Caco-2 (cell line): ENCODE measurements at places on chromosomes 16 and 17. TPM values are rescaled to one million over a fixed set of nuclear protein-coding genes. Genes with fewer than 3 reads are reported as not detected.

The SBK1 gene
- total RNA-seq, result 5.5 and 6.7 TPM in 2 replicates

The KRTAP9-1 gene
- not detected in 2 replicates for total RNA-seq

The PITPNM3 gene
- total RNA-seq, result 0.32 and 0.50 TPM in 2 replicates

The UBALD1 gene
- total RNA-seq, result 32.4 and 36.2 TPM in 2 replicates

The ZNF469 gene
- total RNA-seq, result 0.07 and 0.12 TPM in 2 replicates

The GNGT2 gene
- total RNA-seq, result not detected in 2 replicates

The MNT gene
- 24.4 and 25.8 TPM in 2 replicates for total RNA-seq

The SYNGR3 gene
- total RNA-seq, result 2.9 and 3.3 TPM in 2 replicates

The RRAD gene
- total RNA-seq, result 0.53 and 1.1 TPM in 2 replicates

The HEATR9 gene
- not detected in 2 replicates for total RNA-seq

The PRSS53 gene
- 1.8 and 2.1 TPM in 2 replicates for total RNA-seq

The CRHR1 gene
- total RNA-seq, result not detected in 2 replicates

The KRT28 gene
- not detected in 2 replicates for total RNA-seq

The CCL22 gene
- 0.44 and 0.68 TPM in 2 replicates for total RNA-seq

The SRL gene
- not detected in 2 replicates for total RNA-seq

The NKD1 gene
- total RNA-seq, result 37.9 and 54.9 TPM in 2 replicates

The C16orf96 gene
- total RNA-seq, result 0.11 and 0.19 TPM in 2 replicates

The HLF gene
- total RNA-seq, result 17.3 and 19.8 TPM in 2 replicates

The POLG2 gene
- 28.9 and 32.9 TPM in 2 replicates for total RNA-seq

The BAIAP3 gene
- total RNA-seq, result 4.2 and 5.0 TPM in 2 replicates

The BCL6B gene
- not detected in 2 replicates for total RNA-seq

The PLLP gene
- 53.0 and 54.0 TPM in 2 replicates for total RNA-seq

The SLC13A5 gene
- total RNA-seq, result 0.11 TPM in 1 of 2 replicates, not detected in the other

The CDH5 gene
- total RNA-seq, result 0.25 and 0.26 TPM in 2 replicates

The CTRB1 gene
- not detected in 2 replicates for total RNA-seq

The SNX20 gene
- total RNA-seq, result not detected in 2 replicates

The ARL6IP1 gene
- total RNA-seq, result 193 and 207 TPM in 2 replicates

The PGS1 gene
- total RNA-seq, result 54.1 and 55.2 TPM in 2 replicates

The NEURL4 gene
- total RNA-seq, result 29.5 and 31.1 TPM in 2 replicates

The HEXIM1 gene
- total RNA-seq, result 71.0 and 78.0 TPM in 2 replicates

The CES3 gene
- total RNA-seq, result 0.79 and 0.95 TPM in 2 replicates

The KRTAP2-1 gene
- total RNA-seq, result not detected in 2 replicates

The ZNF267 gene
- total RNA-seq, result 25.5 and 25.8 TPM in 2 replicates

The PDILT gene
- total RNA-seq, result not detected in 2 replicates

The KRT23 gene
- total RNA-seq, result 43.6 and 47.1 TPM in 2 replicates

The SPEM2 gene
- total RNA-seq, result not detected in 2 replicates

The SALL1 gene
- total RNA-seq, result not detected in 2 replicates

The TPPP3 gene
- total RNA-seq, result 0.39 and 0.56 TPM in 2 replicates

The TBC1D3E gene
- not detected in 2 replicates for total RNA-seq

The NEK8 gene
- total RNA-seq, result 11.0 and 13.4 TPM in 2 replicates

The WSCD1 gene
- not detected in 2 replicates for total RNA-seq

The UMOD gene
- total RNA-seq, result not detected in 2 replicates

The BBS2 gene
- total RNA-seq, result 25.6 and 27.7 TPM in 2 replicates

The TBC1D24 gene
- 20.8 and 22.6 TPM in 2 replicates for total RNA-seq

The OR1F1 gene
- not detected in 2 replicates for total RNA-seq

The CD300A gene
- total RNA-seq, result not detected in 2 replicates

The ANKRD40CL gene
- total RNA-seq, result 11.2 and 11.4 TPM in 2 replicates

The DCTPP1 gene
- total RNA-seq, result 51.1 and 53.2 TPM in 2 replicates

The TBC1D3K gene
- total RNA-seq, result not detected in 2 replicates

The CNTD1 gene
- 1.7 and 2.2 TPM in 2 replicates for total RNA-seq

The ABCC11 gene
- 0.21 and 0.34 TPM in 2 replicates for total RNA-seq

The INCA1 gene
- 0.64 and 1.4 TPM in 2 replicates for total RNA-seq

The TP53TG3 gene
- total RNA-seq, result not detected in 2 replicates

The RCVRN gene
- total RNA-seq, result not detected in 2 replicates

The KRTAP9-8 gene
- total RNA-seq, result not detected in 2 replicates

The RMI2 gene
- total RNA-seq, result 47.4 and 52.7 TPM in 2 replicates

The ENPP7 gene
- total RNA-seq, result 0.30 and 0.34 TPM in 2 replicates

The CNGB1 gene
- total RNA-seq, result not detected in 2 replicates

The CCDC40 gene
- total RNA-seq, result 3.7 and 3.9 TPM in 2 replicates
